ENCODE measurements at places on chromosomes 2 and 18.

DNA sequence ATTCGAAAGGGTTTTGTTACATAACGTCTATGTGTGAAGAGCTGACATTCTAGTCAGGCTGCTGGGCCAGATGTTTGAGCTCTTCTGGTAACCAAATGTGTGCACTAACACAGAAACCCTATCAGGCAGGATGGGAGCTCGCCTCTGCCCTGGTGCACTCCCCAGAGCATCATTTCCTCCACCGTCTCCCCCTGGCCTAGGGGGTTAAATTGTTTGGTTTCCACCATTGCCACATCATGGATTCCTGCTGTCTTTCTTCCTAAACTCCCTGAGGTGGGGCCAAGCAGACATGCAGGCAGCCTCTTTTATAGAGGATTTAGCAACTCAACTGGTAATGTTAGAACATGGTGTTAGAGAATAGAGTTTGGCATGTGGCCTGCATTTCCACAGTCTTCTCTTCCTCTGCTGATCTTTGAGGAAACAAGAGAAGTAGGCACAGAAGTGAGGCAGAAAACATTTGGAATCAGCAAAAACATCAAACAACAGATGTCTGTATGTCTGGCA lies 87.3 kb downstream of the ANTXR1 start:
- DNase-seq, result no peak

DNA sequence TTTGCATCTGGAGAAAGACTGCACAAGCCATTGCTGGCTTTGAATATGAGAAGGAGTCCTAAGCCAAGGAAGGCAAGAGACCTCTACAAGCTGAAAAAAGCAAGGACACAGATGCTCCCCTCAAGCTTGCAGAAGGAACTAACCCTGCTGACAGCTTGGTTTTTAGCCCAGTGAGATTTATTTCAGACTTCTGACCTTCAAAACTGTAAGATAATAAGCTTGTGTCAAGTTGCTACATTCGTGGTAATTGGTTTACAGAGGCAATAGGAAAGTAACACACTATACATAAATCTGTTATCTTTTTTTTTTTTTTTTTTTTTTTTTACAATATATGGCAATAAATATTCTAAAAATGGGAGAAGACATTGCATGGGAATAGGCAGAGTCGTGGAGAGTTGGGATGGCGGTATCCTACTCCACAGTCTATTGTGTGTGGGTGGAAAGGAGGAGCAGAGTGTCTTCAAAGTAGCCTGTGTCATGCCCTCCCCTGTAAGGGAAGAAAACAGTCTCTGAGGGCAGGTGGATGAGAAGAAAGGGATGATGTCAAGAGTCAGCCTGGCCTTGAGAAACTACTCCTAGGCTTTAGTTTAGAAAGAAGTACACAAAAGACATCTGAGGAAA lies 196.9 kb downstream of the THSD7B start:
- DNase-seq, result no peak

- DNase-seq, result no peak
These were observed 432.1 kb upstream of the DCC start for GRCh38 chr18:51907687-51908597.

DNA sequence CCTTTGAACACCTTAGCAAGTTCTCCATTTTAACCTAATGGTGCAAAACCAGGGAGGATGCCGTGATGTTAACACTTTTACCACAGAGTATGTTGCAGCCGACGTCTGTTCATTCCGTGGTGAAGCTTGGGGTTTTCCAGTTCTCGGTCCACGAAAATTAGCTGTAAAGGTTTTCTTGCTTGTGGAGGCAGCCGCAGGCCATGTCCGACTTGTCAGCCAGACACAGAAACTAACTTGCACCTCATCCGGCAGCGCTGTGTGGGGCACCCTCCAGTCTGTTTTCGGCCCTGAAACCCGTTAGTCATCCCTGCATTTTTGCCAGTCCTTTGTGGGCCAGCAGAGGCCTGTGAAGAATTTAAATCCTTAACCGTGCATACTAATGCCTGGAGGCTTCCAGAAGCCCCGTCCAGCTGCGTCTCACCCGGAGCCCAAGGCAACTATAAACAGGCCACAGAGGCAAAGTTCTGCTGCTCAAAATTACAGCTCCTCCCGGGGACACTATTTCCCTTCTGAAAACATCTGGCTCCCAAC lies 70.6 kb downstream of the SH3YL1 start:
- no peak for DNase-seq

GRCh38 chr2:32594573-32594972 lies 33.3 kb upstream of the TTC27 start:
- no peak for DNase-seq

Data from activated T-helper 9 cell treated with anti-CD3 and anti-CD28 coated beads, Interleukin-2, amount 50 U/mL, for 16 hours (primary cell).